ENCODE measurements at places on chromosomes 12 and 14.

DNA sequence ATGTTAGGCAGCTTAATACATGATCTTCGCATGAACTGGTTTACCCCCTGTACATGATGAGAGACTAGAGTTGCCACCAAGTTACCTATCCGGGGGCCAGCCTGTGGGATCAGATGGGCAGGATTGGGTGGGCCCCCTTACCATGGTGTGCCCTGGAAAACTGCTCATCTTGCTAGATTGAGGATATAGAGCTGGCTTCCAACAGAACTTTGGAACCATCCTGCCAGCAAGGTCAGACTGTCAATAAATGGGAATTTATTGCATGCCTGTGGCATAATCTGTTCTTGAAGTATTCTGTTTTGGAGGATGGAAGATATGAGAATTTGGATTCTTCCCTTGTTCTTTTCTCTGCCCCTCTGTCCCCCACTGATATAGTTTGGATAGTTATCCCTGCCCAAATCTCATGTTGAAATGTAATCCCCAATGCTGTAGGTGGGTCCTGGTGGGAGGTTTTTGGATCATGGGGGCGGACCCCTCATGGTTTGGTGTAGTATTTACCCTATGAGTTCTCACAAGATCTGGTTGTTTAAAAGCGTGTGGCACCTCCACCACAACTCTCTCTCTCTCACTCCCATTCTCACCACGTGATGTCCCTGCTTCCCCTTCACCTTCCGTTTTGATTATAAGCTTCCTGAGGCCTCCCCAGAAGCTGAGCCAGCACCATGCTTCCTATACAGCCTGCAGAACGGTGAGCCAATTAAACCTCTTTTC, 3.7 kb upstream of the TM9SF1 start:
- no peak for DNase-seq

DNA sequence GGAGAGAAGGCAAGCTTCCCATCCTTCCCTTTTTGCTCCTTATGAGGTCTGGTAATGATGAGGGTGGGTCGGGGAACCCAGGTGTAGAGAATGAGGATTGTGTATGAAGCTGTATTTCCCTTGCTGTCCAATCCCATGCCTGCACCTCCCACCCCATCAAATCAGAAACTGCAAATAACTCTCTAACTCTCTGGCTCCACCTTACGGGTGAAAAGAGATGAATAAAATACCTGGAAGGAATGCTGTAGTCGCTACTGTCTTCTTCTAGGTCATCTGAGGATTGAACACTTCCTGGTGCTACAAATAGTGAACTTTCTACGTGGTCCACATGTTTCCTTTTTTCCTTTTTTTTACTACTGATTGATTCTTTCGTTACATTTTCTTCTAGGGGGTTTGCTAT, 38.9 kb upstream of the DICER1 start:
- no peak for DNase-seq

DNA sequence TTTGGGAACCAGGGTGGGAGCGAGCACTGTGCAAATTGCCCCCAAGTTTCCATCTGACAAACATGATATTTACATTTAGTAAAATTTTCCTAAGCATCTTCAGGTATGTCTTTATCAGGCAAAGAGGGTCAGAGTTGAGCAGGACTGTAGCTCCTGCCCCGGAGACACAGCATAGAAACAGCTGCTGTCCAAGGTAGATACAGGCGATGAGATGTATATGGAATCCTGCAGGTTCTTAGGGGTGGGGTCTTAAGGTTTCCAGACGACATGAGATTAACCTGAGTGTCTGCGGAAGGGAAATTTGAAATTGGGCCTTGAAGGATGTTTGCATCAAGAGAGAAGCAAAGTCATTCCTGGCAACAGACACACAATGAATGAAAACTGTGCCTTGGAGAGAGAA, 998.8 kb downstream of the AACS start:
- no peak for DNase-seq

- no peak for DNase-seq
These were observed 26.6 kb downstream of the NUP37 start for GRCh38 chr12:102093319-102093718.

GRCh38 chr12:32541754-32542374, 137.2 kb upstream of the DNM1L start:
- DNase-seq: no peak

- DNase-seq: no peak
These were observed 54.3 kb upstream of the NPFF start for GRCh38 chr12:53561590-53561953.

DNA sequence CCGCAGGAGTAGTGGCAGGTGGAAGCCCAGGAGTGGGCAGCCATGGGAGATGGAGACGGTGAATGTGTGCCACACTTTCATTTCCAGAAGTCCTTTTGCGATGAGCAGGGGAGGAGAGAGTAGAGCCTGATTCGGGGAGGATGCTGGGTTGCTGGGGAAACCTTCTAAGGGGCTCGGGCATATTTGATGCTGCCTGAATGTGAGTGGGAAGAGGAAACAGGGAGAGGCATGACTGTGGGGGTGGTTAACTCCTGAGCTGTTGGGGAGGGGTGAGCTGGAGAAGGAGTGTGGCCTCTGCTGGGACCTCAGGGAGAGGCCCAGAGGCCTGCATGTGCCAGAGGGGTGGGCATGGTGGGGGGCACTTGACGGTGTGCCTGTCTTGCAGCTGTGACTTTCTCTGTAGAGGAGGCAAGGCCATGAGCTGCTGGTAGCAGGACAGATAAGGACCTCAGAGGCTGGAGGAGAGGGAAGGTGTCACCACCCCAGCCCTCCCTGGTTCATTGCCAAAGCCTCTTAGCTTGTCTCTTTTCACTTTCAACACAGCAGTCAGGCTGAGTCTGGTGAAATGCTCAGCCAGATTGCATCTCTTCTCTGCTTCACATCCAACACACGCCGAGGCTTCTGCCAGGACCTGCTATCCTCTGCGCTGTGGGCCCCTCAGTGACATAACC, 11.4 kb downstream of the GLT1D1 start:
- no peak for DNase-seq

GRCh38 chr12:125919856-125920470, 854.7 kb downstream of the AACS start:
- no peak for DNase-seq

DNA sequence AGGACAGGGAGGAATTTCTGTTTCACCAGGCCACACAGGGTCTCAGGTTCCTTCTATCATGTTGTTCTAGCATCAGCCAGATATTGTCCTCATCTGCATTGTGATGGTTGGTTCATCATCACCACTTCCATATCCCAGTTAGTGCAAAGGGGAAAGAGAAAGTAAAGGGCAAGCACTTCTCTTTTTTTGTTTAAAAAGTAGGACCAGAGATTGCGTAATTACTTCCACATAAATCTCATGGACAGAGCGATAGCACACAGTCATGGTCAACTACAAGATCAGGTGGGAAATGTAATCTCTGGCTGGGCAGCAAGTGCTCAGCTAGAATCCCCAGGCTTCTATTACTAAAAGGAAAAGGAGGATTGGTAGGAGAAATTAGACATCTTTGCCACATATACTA, 155.1 kb downstream of the KIF21A start:
- DNase-seq: no peak

DNA sequence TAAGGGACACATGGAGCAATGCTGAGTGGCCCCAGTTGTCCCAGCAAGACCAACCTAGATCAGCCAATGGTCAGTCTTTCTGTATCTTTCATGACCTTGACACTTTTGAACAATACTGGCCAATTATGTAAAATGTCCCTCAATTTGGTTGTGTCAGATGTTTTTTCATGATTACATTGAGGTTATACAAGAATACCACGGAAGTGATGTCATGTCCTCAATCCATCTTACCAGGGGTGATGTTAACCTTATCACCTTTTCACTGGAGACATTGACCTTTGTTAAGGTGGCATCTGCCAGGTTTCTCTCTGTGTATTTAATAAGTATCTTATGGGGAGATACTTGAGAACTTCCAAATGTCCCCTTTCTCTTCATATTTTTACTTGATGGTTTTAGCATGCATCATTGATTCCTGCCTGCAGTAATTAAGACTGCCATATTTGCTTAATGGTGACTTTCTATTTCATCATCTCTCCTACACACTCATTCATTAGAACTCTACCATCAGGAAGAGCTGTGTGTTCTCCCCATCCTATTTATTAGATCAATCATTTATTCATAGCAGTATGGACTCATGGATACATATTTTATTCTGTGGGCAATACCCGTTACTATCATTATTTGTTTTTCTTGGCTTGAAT, 64.7 kb upstream of the RFLNA start:
- no peak for DNase-seq

- no peak for DNase-seq
These were observed 12.9 kb downstream of the NYNRIN start for GRCh38 chr14:24411443-24412389.

DNA sequence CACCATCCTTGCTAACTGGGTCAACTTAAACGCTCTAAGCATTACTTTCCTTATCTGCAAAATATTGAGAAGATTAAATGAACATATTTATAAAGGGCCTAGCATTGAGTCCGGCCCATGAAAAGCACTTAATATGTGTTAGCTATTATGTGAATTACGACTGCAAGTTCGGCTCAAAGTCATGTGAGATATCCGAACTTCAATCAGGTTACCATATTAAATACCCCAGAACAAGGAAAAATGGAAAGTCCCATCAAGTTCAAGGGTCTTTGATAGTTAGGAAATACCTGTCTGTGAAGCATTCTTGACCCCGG, 487 bp upstream of the NRDE2 start:
- DNase-seq: no peak

DNA sequence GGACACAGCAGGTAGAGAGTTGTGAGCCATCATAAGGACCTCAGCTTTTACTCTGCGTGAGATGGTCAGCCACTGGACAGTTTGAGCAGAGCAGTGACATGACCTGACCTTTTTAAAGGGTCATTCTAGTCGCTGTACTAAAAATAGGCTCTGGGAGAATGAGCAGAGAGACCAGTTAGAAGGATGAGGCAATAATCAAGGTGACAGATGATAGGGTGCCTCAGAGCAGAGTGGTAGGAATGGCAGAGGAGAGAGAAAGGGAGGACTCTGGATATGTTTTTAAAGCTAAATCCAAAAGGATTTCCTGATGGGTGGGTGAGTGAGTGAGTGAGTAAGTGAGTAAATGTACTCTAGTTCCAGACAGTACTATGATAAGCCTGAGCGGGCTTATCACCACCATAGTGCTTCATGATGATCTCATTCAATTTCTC, 83.6 kb upstream of the ARHGAP5 start:
- DNase-seq: no peak

GRCh38 chr12:53618275-53618674, 7.9 kb downstream of the ATF7 start:
- DNase-seq: no peak

DNA sequence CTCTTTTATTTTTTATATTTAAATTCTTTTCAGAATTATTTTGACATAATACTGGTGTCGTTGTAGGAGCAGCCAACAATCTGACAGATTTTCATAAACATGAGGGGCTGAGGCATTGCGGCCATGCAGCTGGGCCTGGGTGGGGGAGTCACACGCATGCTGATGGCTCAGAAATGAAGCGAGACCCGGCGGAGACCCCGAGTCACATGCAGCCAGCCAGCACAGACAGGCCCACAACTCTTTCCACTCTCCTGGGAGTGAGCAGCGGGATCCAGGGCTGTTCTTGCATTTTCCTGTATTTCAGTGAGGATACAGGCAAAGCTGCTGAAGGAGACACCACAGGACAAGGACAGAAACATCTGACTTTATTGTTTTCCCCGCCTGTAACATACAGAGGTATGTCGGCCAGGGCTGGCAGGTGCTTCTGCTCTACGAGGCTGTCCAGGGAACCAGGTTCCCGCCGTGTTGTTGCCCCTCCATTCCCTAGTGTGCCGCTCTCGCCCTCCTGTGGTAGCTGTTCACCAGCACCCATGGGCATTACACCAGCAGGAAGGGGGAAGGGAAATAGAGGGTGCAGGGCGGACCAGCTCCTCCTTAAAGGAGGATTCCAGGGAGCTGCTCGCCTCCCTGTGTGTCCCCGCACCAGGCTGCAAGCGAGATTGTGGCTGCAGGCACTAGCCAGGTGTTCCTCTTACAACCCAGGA, 30.5 kb downstream of the FZD10 start:
- no peak for DNase-seq

DNA sequence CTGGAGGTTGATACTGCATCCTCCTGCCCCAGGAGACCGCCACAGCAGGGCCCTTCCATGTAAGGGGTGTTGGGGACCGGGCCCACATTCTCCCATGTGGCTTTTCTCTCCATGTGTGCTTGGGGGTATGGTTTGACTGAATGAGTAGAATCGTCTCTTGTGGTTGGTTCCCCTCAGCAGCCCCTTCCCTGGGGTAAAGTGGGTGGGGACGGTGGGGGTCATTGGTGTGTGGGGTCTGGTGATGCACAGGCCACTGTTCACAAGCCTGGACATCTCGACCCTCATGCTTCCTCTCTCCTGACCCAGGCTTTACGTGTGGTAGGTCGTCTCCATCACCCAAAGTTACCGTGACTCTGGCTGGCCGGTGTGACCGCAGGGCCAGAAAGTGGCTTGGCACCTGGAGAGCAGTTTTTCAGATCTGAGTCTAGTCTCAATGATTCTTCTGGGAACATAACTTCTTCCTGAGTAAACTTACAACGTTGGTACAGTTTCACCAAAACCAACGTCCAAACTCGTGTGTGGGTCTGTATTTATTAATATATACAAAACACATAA, 17.7 kb downstream of the DCAF4 start:
- DNase-seq: no peak

DNA sequence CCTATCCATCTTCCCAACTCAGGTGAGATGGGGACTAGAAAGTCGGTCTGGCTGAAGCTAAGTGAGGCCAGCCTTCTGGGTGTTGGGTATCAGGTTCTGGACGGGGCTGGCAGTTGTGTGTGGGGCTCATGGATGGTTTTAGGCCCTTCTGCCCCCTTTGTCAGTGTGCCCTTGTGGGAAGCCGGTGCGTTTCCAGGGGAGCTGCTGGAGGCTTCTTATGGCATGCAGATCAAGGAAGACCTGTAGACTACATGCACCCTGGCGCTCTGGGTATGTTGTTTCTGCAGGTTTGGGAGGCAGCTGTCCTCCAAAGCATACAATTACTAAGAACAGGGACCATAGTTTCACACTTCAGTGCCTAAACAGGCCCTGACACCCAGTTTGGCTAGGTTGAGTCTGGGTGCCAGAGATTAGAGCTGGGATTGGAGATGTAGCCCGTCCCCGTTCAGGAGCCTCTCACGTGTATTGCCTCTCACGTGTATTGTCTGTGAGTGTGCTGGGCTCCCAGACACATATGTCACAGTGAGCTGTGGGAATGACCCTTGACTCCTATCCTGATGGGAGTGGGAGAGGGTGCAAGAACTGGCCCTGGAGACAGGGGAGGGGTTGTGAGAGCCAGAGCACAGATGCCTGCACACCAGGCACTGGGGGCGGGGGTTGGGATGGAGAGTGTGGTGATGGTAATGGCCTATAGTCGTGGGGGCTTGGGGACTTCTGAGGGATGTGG, 84.4 kb downstream of the SLC25A47 start:
- DNase-seq: no peak

- no peak for DNase-seq
These were observed 31.6 kb downstream of the KLRD1 start for GRCh38 chr12:10339053-10339840.

- DNase-seq: no peak
These were observed 79.2 kb downstream of the ATXN2 start for GRCh38 chr12:111519937-111520336.

GRCh38 chr14:74427651-74428050, 1.6 kb upstream of the SYNDIG1L start:
- DNase-seq: no peak

- no peak for DNase-seq
These were observed 707.3 kb upstream of the FOXG1 start for GRCh38 chr14:28059254-28059653.
